Muscle of leg (tissue), 16 donors: ENCODE measurements at places on chromosomes 5 and 9.

- no peak for DNase-seq
These were observed 14.6 kb downstream of the NOL8 start for GRCh38 chr9:92310562-92310961.

- peak; percentile 42 for DNase-seq
These were observed 2.0 kb downstream of the PITX1 start for GRCh38 chr5:135031813-135032694.

- no peak for DNase-seq
These were observed 2.6 kb upstream of the GPSM1 start for GRCh38 chr9:136324501-136325300.

GRCh38 chr9:94772639-94773303 is 46.3 kb downstream of the AOPEP start:
- peak; percentile 87 for DNase-seq

GRCh38 chr9:95725045-95725444 is 150.4 kb upstream of the ERCC6L2 start:
- no peak for DNase-seq

DNA sequence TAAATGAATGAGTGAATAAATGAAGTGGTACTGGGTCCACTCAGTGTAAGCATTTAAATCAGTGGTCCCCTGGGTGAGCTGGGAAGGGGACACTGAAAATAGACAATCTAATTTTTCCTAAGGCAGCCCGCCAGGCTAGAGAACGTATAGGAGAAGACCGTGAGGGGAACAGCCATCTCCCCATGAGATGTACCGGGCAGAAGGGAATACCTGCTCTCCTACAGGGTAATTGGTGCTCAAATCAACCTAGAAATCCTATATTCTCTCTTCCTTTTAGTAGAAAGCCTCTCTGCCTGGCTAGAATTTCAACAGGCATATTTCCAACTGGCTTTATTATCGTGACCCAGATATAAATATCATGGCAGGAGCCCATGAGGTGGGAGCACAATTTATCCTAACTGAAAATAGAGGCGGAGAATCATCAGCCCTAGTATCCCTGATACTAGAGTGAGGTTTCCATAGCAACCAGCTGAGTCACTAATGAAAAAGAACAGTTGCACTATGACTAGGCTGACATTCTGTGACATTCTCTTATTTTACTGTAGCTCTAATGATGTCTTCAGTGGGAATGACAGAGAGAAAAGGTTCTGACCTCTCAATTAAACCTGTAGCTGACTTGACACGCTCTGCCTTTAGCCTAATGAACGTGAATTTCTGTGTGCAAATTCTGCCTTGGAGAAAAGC is 96.5 kb upstream of the CAST start:
- DNase-seq = peak; percentile 13

DNA sequence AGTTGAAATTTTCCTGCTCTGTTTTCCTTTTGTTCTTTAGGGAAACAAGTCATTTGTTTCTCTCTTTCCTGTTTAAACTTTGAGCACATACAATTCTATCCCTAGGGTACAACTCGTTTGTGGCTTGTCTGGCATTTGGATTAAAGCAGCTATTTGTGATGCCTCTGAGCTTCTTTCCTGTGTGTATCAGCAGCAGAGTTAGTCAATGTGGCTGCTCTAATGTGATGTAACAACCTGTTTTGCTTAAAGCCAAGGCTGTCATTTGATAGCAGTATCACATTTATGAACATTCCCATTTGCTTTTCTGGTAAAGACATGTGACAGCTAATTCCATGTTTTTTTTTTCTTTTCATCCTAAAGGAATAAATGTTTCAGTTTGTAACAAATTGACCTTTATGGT is 314.3 kb upstream of the CHD1 start:
- peak; percentile 4 for DNase-seq

- DNase-seq = no peak
These were observed 15.3 kb downstream of the GCNT4 start for GRCh38 chr5:75037106-75037505.

DNA sequence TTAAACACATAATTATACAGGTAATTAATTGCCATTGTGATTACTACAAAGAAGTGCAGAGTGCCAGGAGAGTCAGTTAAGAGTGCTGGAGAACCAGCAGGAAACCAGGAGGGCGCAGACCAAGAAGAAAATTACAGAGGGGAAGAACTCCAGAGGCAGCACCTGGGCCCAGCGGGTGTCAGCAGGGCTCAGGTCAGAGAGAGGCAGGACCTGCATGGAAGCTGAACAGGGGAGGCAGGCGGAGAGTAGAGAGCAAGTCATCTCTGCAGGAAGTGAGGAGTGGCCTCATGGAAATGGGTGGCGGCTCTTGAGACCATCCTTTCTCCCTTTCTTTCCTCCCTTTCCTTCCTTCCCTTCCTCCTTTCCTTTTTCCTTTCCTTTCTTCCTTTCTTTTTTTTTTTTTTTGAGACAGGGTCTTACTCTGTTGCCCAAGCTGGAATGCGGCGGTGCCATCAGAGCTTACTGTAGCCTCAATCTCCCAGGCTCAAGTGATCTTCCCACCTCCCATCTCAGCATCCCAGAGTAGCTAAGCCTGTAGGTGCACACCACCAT is 4.0 kb upstream of the ZBTB34 start:
- no peak for DNase-seq

GRCh38 chr5:61257421-61257820 is 74.6 kb upstream of the ZSWIM6 start:
- DNase-seq = no peak

GRCh38 chr5:15222156-15222555 is 277.8 kb upstream of the FBXL7 start:
- DNase-seq = no peak

- no peak for DNase-seq
These were observed 25.5 kb upstream of the STOM start for GRCh38 chr9:121395558-121395957.

GRCh38 chr5:56499491-56499890 is 266.4 kb upstream of the ANKRD55 start:
- DNase-seq = peak; percentile 53

GRCh38 chr9:18672706-18673105 is 198.8 kb downstream of the ADAMTSL1 start:
- no peak for DNase-seq

- DNase-seq = peak; percentile 67
These were observed 35.4 kb upstream of the TMC1 start for GRCh38 chr9:72485821-72486593.

DNA sequence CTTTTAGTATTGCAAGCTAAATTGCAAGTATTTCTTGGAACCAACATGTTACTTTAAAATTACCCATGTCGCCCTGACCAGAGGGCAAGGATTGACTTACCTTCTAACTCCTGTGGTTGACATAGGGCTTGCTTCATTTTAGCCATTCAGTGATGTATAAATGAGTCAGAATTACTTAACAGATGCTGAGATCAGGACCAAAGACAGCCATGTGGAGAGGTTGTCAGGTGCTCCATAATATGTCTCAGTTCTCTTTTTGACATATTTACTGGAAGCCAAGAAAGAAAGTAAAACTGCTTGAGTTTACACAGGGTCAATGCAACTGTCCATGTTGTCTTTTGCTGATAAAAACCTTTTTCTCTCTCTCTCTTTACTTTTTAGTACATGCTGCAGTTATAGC is 33.2 kb downstream of the F2RL2 start:
- DNase-seq = no peak

DNA sequence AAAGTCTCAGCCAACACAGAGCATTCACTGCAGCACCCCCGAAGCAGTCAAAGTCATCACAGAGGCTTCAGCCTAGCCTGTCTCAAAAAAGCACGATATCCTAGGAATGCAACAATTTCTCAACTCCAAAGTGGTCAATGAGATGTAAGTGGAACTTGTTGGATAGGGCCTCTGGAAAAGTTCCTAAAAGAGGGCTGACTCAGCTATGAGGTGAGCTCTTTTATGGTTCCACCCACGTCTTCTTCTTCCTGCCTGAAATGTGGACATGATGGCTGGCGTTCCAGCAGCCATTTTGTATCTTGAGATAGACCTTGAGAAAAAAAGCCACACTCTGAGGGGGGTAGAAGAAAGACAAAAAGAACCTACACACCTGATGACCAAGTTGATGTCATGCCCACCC is 32.5 kb upstream of the TRIO start:
- DNase-seq = no peak

DNA sequence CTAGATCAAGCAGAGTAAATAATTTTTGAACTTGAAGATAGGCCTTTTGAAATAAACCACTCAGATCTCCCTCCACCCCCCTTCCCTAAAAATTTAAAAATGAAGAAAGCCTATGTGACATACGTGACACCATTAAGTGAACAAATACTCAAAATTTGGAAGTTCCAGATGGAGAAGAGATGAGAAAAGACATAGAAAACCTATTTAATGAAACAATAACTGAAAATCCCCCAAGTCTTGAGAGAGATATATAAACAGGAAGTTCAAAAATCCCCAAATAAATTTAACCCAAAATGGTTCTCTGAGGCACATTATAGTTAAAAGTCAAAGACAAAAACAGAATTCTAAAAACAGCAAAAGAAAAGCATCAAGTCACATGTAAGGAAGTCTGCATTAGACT is 428.6 kb downstream of the PSAT1 start:
- no peak for DNase-seq

DNA sequence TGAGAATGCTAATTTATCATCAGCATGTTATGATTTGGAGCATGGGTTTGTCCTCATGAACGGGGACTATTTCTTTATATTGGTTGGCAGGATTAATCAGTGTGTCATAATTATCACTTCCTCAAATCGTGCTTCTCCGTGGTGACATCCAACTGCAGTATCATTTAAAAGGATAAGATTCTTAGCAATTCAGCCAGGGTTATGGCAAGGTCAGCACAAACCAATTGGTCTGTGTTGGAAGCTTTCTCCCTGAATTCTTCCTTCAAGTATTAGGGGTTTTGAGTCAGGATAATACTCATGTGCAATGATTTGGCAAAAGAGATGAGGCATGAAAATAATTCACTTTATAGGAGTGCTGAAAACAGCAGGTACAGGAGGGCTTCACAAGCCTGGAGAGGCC is 5.5 kb upstream of the CAMLG start:
- no peak for DNase-seq

DNA sequence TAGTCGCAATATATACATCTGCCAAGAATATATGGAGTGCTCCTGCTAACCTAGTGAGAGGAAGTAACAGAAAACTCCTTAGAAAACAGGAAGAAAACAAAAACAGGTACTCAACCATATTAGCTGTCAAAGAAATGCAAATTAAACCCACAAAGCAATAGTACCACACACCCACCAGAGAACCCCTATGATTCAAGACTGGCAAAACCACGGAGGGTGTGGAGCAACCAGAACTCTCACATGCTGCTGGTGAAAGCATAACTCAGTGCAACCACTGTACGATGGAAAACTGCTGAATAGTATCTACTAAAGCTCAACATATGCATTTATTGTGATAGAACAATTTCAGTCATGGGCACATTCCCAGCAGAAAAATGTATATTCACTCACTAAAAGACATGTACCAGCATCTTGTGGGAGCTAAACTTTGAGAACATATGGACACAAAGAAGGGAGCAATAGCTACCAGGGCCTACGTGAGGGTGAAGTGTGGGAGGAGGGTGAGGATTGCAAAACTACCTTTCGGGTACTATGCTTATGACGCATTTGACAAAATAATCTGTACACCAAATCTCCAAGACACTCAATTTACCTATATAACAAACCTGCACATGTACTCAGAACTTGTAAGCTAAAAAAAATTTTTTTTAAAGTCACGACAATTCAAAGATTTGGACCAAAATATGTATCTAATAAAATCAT is 34.0 kb downstream of the PTPN3 start:
- DNase-seq = no peak

DNA sequence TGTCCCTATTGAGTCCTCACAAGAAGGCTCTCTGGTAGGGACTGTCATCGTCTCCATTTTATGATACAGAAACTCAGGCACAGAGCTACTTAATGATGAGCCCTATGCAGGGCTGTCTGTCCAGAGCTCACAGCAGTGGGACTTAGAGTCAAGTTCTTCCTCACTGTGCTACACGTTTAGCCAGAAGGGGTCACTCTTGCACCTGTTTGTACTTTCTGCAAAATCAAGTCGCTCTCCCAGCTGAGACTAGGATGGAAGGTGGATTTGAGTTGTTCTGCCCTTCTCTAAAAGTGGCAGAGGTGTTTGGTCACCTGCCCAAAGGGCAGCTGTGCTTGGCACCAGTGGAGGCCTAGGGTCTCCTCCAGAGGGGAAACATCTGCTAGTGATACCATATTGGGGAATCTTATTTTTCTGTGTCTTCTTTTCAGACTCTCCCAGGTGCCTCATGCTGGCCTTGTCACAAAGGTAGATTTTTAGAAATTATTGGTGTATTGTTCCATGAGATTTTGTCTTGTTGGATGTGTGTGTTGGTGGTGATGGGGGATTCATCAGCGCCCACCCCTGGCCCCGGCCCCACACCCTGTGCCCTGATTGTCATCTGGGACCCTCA is 104.2 kb downstream of the PPARGC1B start:
- peak; percentile 85 for DNase-seq

DNA sequence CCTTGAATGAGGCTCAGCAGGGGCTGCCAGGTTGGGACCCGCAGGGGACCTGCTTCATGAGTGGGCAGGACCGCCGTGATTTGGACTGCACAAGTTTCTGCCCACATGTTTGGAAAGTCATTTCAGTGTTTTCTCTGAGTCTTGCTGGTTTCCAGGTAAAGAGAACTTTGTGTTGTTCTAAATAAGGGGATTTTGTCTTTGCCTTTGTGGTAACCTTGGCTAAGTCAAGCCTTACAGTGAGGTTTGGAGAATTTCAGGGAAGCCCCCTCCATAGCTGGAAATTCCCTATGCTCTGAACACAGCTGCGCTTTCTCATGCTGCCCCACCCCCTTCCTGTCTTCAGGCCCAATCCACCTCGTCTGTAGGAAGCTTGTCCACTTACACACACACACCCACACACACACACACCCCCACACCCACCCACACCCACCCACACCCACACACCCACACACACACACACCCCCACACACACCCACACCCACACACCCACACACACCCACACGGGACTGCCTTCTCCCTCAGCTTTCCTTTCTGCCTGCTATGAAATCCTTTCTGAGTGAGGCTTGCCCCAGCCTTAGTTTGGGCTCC is 270.1 kb downstream of the HSPA4 start:
- no peak for DNase-seq

DNA sequence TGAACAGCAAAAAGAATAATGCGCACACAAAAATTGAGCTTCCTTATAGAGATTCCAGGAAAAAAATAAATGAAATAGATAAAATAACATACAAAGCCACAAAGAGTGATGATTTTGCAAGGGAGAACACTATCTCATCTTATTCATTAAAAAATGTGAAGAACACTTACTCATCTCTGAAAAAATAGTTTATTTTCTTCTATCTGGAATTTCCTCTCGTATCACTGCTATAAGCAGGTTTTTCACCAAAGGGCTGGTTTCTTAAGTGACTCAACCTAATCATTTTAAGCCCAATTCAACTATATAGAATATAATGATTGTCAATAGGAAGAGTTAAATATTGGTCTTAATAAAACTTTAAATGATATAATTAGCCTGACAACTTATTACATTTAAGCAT is 504.9 kb downstream of the NR2F1-AS1 start:
- no peak for DNase-seq

DNA sequence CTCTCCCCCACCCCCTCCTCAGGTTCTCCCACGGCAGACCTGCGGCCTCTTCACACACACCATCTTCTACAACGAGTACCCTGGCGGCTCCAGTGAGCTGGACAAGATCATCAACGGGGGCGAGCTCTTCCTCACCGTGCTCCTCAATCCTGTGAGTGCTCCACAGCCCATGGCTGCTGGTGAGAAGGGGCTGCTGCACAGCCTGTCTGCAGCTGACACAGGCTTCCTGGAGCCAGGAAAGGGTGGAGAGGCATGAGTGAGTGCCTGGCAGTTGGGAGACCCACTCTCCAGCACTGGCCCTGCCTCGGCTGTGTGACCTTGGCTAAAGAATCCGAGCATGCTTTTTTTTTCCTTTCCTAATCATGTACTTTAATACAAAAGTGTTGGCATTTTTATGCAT is 31.3 kb downstream of the NDST1 start:
- no peak for DNase-seq

GRCh38 chr5:11214864-11215644 is 454.0 kb upstream of the DAP start:
- DNase-seq = no peak
